ENCODE measurements at places on chromosomes 1 and 21.

GRCh38 chr1:178690496-178690895 is 34.5 kb upstream of the RALGPS2 start:
- DNase-seq: no peak

GRCh38 chr1:227947676-227948492 is at the start of gene WNT9A:
Gene WNT9A, minus strand, starts transcription at chr1:227947932. Its CDS starts 45 bp downstream, at chr1:227947887.
- DNase-seq: no peak

GRCh38 chr1:180145446-180145845 is 9.2 kb upstream of the QSOX1 start:
- no peak for DNase-seq

DNA sequence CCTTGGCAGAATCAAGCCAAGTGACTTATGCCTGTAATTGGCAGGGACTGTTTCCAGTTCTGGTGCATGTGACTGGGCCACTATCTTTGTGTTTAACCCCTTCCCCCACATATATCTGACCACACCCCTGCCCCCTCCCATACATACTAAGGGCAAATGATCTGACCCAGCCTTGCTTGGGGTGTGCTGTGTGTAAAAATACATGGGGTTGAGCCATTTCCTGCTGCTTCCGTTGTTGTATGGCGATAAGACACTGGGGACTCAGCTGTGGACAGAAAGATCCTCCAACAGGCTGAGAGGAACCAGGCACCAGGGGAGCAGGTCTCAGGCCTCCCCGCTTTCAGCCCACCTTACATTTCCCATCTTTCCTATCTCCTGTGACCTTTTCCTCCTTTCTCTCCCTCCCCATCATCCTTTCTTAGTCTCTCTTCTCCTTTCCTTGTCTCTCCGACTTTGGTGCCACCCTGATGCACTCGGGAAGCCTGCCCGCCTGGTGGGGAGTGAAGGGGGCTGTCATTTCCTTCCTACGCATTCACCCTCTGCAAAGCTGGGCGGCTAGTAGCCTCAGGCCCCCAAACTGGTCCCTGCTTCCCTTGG is 39.7 kb downstream of the TMCC2 start:
- no peak for DNase-seq

DNA sequence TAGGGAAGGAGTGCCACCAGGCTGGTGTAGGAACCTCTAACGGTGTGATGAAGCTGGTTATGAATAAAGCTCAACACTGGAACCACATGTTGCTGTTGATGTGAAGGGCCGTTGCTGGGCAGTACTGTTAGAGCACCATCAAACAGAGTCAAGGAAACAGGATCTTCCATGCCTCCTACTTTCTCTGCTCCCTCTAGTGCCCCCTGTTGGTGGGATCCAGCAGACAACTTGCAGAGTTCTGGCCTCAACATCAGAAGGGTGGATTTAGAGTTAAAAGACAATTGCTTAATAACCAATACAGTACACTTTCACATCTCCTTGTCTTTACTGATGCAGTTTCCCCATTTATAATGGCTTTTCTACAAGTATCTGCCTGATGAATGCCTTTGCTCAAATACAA is 336.4 kb downstream of the NTNG1 start:
- DNase-seq: no peak

DNA sequence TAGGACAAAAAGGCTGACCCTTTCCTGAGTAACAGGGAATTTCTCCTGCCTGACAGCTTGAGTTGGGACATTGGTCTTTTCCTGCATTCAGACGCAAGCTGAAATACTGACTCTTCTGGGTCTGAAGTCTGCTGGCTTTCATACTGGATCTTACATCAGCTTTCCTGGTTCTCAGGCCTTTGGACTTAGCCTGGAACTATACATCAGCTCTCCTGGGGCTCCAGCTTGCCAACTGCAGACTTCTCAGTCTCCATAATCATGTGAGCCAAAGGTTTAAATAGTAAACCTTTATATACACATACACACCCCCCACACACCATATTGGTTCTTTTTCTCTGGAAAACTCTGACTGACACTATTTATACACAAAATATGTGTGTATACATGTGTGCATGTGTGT is 59.0 kb upstream of the KCND3 start:
- no peak for DNase-seq

DNA sequence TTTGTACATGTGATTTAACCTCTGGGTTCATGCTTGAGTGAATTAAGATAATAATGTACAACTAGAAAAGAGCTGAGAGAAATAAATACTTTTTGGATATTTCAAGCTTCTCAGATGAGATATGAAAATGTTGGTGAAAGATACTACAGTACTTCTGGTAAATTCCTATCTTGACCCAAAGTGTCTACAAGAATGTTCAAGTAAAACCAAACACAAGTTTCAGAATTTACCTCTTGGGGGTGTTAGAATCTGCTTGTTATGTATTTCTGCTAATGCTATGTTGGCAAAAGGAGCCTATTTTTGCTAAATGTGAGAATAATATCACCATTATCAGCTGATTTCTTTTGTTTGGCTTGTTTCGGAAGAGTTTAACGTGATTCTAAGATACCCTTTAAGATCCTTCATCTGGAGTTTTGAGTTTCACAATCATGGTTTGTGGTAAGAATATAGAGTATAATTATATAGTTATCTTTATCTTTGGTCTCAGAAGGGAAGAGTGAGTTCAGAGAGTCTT is 388.5 kb downstream of the LMO4 start:
- no peak for DNase-seq

All from posterior cingulate gyrus (tissue), 11 donors.